ENCODE measurements at places on chromosomes 6 and 20. TPM values are rescaled to one million over a fixed set of nuclear protein-coding genes. Genes with fewer than 3 reads are reported as not detected.

Gene HIVEP2
- total RNA-seq, result 11.0 TPM

Gene CFAP61
- total RNA-seq, result 7.5 TPM

Gene SNRPB2
- total RNA-seq, result 59.5 TPM

Gene POFUT1
- total RNA-seq, result 47.1 TPM

Gene TMEM244
- total RNA-seq, result not detected

Gene NDUFAF5
- total RNA-seq, result 38.0 TPM

Gene BPIFB2
- not detected for total RNA-seq

Gene SRXN1
- total RNA-seq, result 11.2 TPM

DNA sequence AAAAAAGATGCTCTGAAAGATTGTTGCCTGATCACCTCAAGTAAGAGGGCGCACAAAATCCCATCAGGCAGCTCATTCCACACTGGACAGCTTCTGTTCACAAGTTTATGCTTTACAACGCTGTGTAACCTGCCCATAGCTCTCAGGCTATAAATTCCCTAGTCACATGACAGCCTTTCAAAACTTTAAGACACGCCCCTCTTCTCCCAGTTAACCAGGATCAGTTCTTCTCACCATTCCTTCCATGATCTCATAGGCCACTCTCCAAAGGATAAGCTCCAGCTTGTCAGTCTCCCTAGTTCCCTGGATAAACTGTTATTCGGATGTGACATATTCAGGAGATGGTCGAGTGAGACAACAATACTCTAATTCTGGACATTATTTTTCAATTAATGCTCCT lies 15.0 kb downstream of the ADNP start:
- H3K27ac ChIP-seq, result peak overlapping the region; percentile 48
- peaks cover 5% of the 10 kb centered on the region for H3K4me1 ChIP-seq
- no peak overlapping the region for H3K4me3 ChIP-seq
- no peak for DNase-seq

DNA sequence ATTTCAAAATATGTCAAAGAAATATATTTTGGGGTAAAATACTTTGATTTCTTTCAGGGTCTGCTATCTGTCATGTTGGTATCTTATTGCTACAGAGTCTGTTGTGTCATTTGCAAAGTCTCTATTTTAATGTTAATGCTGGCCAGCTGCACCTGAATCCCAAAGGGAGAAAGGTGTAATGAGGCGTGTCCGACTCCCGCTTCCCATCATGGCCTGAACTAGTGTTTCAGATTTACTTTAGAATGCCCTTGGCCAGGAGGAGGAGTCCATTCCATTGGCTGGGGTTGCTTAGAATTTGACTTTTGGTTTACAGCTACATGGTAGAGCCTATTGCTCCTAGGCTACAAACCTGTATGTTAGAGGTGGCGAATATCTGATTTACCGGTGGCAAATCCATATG lies 69.3 kb downstream of the FAM50B start:
- no peaks in the 10 kb centered on the region for H3K4me1 ChIP-seq
- no peak overlapping the region for H3K4me3 ChIP-seq
- H3K27me3 ChIP-seq, result no peaks in the 10 kb centered on the region
- no peak overlapping the region for H3K27ac ChIP-seq
- no peak for DNase-seq

GRCh38 chr20:17868151-17868550 lies 100.4 kb downstream of the SNX5 start:
- H3K36me3 ChIP-seq, result no peaks in the 10 kb centered on the region
- no peaks in the 10 kb centered on the region for H3K4me1 ChIP-seq
- H3K27ac ChIP-seq, result no peak overlapping the region
- no peak overlapping the region for H3K4me3 ChIP-seq

GRCh38 chr6:4359108-4359730 lies 223.8 kb upstream of the ECI2 start:
- H3K4me1 ChIP-seq, result no peaks in the 10 kb centered on the region
- DNase-seq, result no peak
- H3K4me3 ChIP-seq, result no peak overlapping the region
- no peaks in the 10 kb centered on the region for H3K27me3 ChIP-seq
- H3K27ac ChIP-seq, result peak overlapping the region; percentile 73

GRCh38 chr6:152952045-152952444 lies 30.8 kb downstream of the FBXO5 start:
- no peaks in the 10 kb centered on the region for H3K27me3 ChIP-seq
- no peaks in the 10 kb centered on the region for H3K4me1 ChIP-seq
- no peaks in the 10 kb centered on the region for H3K36me3 ChIP-seq
- DNase-seq, result no peak
- no peak overlapping the region for H3K4me3 ChIP-seq

- DNase-seq, result no peak
- no peak overlapping the region for H3K4me3 ChIP-seq
- H3K27ac ChIP-seq, result no peak overlapping the region
- H3K36me3 ChIP-seq, result no peaks in the 10 kb centered on the region
Measured at GRCh38 chr6:16519265-16520242, 241.7 kb downstream of the ATXN1 start.

- peaks cover 10% of the 10 kb centered on the region for H3K27me3 ChIP-seq
- H3K27ac ChIP-seq, result no peak overlapping the region
- no peaks in the 10 kb centered on the region for H3K36me3 ChIP-seq
- DNase-seq, result no peak
- no peak overlapping the region for H3K4me3 ChIP-seq
- no peaks in the 10 kb centered on the region for H3K4me1 ChIP-seq
Measured at GRCh38 chr6:104955491-104955890, 1.4 kb upstream of the LIN28B start.

DNA sequence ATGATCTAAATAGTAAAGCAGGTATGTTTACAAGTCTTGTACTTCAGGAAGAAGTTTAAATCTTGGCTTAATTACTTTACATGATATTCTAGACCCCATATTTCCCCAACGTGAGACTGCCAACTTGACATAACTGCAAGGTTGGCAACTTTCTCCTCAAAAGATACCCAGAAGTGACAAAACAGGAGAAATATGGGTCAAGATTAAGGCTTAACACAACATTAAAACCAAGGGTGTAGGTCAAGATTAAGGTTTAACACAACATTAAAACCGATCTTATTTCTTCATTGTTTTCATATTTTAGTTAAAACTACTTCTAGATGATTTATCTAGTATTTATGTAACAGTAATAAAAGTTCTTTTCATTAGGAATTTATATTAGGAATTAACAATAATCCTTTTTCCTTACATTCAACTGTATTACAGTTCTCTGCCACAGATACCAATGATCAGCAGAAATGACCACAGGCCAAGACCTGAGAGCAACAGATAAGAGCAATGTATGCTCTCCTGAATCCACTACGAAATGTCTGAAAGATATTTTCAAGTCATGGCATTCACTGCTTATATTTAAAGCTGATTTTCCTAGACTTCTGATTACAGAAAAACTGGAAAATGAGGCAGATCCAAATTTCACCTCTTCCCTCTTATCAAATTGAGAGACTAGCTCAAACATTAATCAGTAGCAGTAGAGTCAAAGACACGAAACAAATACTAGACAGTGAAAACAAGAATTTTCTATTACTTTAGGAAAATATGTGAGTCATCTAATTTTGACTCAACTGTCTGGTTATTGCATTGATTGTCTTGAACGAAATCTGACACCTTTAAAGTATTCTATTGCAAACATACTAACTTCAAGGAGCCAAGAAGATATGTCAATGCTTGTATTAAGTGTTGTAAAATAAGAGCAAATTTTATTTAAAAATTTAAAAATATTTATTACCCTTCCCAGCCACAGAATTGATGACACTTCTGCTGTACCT lies 72.3 kb downstream of the RNGTT start:
- H3K36me3 ChIP-seq, result no peaks in the 10 kb centered on the region
- DNase-seq, result no peak
- no peak overlapping the region for H3K4me3 ChIP-seq
- no peaks in the 10 kb centered on the region for H3K27me3 ChIP-seq

DNA sequence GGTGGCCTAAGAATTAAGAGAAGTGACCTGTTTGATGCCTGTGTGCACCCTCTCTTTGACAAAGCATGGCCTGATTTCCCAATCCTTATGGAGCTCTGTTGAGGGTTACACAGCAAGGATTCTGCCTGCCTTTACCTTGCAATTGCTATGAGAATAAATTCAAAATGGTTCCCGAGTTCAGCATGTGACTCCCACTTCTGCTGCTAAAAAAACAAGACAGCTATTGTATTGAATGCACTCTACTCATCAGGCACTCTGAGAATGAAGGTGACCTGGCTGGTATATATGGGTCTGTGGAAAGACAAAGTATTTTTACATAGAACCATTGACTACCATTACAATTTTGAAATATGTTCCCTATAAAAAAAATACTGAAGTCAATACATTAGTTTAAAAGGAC lies 190.3 kb downstream of the ATXN1 start:
- H3K27ac ChIP-seq, result no peak overlapping the region
- H3K36me3 ChIP-seq, result no peaks in the 10 kb centered on the region
- no peaks in the 10 kb centered on the region for H3K27me3 ChIP-seq
- no peaks in the 10 kb centered on the region for H3K4me1 ChIP-seq
- no peak for DNase-seq

GRCh38 chr6:36443471-36444428 lies 950 bp downstream of the KCTD20 start:
- H3K4me3 ChIP-seq, result peak overlapping the region; percentile 83
- H3K4me1 ChIP-seq, result peaks cover 12% of the 10 kb centered on the region
- H3K27me3 ChIP-seq, result no peaks in the 10 kb centered on the region
- H3K27ac ChIP-seq, result peak overlapping the region; percentile 99
- H3K36me3 ChIP-seq, result no peaks in the 10 kb centered on the region

GRCh38 chr6:107235511-107235910 lies 120.2 kb upstream of the BEND3 start:
- no peak overlapping the region for H3K27ac ChIP-seq
- H3K27me3 ChIP-seq, result no peaks in the 10 kb centered on the region
- no peak overlapping the region for H3K4me3 ChIP-seq
- no peak for DNase-seq
- H3K4me1 ChIP-seq, result no peaks in the 10 kb centered on the region
- no peaks in the 10 kb centered on the region for H3K36me3 ChIP-seq
